ENCODE measurements at places on chromosomes 4 and X.

DNA sequence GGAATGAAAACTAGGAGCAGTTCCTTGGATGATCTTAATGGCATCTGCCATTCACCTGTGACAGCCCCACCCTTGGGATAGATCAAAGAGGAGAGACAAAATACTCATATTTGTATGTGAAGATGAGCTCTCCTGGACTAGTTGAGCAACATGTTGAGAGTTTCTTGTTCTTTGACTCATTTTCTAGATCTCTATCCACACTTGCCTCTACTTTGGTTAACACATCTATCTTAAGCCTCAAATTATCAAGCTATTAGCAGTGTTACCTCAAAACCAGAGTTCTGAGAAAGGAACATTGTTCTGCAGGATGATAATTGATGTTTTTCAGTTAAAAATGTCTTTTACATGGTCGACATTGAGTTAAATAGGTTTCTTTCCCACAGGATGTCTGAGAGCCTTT is 94.2 kb upstream of the TEX13D start:
- DNase-seq: no peak

GRCh38 chr4:189497516-189497915 is 443.2 kb upstream of the FRG1 start:
- DNase-seq: no peak

DNA sequence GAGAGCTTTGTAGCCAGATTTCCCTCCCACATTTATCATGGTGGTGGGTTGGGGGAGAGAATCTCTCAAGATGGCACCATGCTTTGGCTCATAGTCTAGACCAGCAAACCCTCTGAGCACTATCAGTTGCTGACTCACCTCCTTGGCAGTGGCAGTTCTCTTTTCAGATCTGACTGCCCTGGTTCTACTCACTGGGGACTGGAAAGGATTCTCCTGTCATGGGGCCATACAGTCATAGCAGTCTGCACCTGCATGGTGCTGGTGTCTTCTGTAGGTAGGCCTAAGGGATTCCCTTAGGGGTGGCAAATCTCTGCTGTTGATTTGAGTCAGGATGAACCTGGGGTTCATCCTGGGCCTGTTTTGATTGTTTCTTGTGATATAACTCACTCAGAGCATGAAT is 2.6 kb downstream of the TEX13B start:
- no peak for DNase-seq

DNA sequence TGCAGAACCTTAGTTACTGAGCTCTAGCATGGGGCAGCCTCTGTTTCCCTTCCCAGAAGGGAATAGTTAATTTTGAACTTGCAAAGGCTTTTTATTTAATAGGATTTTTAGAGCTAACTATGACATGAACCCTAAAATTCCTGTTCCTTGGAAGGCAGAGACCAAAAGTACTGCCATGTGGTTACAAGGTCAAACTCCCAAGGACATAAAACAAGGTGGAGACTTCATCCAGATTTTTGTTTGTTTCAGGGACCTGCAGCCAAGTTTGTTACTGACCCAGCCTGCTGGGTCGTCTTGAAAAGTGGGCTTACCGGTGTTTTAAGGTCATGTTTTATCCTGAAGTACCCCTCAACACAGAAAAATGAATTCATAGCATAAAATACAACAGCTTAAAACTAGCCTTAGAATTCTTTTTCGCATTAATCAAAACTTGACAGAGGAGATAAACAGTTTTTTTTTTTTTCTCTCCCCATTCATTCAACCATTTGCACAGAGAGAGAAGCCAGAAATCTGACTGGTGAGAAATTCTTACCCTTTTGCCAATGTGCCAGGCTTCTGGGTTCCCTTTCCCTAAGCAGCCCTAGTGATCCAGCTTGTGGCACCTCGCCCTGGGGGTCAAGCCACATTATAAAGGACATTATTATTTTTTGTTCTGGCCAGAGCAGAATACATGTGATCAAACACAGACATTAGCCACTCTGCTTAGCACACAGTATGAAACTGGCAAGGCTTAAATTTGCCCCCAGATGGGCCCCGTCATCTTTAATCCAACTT is 21.5 kb upstream of the GRPEL1 start:
- DNase-seq: no peak

GRCh38 chr4:48195374-48195773 is 61.3 kb upstream of the TXK start:
- peak; percentile 35 for DNase-seq

DNA sequence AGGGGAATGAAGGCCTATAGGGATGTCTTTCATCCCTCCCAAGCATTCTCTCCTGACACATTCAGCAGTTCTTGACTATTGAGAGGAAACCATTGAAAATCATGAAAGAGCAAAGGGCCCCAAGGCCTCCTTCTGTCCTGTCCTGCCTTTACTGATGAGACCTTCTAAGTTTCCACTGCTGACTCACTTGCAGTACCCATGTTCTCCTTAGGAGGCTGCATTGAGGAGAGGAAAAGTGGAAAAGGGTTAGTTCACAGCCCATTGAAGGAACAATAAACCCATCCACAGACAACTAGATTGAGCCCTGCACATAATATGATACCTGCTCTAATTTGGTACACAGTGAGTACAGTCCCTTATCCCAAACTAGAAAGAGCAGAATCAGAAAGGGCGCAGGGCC is 115.1 kb upstream of the PNPLA4 start:
- no peak for DNase-seq

DNA sequence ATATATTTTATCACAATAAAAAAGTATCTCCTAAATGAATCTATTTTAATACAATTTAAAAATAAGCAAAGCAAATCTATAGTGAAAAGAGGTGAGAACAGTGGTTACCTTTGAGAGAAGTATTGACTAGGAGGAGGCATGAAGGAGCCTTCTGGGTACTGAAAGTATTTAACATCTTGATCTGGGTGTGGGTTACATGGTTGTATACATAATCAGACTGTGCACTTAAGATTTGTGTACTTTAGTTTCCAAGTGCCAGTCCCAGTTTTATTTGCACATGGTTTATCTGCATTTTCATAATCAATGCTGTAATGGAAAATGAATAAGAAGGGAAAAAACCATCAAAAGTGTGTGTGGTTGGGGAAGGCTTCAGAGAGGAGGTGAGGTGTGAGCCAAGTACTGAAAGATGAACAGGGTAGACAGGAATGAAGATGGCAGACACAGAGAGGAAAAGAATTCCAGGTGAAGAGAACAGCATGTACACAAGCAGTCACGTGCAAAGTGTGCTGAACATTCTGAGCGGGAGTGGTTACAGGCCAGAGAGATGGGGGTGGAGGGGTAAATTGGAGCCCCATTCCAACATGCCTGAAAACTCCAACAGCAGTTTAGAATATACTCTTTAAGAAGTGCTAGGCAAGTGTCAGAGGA is 14.6 kb downstream of the MAP7D2 start:
- no peak for DNase-seq

DNA sequence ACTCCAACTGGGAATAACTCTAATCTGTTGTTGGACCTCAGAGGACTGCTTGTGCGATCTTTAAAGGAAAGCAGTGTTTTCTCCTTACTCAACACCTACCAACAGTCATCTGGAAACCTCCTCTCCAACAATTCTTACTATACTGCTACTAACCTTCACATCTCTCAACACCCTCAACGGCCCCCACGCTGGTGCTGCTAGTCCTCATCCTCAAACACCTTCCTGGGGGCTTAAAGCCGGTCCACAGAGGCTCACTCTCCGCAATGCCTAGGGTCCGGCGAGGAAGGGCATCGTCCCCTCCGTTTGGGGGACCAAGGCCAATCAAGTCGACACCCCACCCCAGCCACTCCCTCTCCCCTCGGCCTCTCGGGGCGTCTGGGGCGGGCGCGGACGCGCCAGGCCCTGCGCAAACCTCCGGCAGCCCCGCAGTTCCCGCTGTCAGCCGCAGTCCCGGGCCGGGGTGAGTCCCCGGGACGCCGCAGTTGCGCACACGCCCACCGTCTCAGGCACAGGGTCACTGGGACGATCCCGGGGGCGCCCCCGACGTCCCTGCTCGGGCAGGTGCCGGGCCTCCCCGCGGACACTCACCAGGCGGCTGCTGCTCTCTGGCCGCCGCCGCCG is 418 bp downstream of the TAB3 start:
- DNase-seq: peak; percentile 76

DNA sequence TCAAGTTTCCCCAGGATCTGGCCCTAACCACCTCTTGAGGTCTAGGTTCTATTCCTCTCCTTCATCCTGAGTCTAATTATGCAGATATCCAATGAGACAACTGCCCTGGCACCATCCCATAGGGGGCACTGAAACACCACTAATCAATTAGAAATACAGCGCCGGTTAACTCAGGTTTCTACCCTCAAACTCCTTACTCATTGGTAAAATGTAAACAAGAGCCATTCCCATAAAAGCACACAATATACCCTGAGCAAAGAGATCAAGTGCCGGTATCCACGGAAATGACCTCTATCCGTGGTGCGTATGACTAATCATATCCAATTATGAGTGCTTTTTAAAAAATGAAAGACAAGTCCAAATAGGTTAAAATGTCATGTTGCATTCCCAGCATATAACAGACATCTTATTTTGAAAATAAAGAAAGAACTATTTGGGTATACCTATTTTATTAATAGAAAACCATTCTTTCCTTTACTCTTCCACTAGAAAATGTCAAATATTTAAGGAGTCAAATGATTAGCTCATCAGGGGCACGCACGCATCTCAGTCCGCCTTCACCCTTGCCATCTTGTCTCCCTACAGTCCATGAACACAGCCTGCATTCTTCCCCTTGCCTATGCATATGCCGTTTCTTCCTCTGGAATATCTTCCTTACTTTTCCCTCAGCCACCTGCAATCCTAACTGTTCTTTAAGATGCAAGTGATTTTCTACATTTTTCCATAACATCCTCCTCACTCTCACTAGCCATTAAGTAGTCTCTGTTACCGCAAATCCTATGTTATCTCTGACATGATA is 141.1 kb downstream of the MAML3 start:
- peak; percentile 78 for DNase-seq

DNA sequence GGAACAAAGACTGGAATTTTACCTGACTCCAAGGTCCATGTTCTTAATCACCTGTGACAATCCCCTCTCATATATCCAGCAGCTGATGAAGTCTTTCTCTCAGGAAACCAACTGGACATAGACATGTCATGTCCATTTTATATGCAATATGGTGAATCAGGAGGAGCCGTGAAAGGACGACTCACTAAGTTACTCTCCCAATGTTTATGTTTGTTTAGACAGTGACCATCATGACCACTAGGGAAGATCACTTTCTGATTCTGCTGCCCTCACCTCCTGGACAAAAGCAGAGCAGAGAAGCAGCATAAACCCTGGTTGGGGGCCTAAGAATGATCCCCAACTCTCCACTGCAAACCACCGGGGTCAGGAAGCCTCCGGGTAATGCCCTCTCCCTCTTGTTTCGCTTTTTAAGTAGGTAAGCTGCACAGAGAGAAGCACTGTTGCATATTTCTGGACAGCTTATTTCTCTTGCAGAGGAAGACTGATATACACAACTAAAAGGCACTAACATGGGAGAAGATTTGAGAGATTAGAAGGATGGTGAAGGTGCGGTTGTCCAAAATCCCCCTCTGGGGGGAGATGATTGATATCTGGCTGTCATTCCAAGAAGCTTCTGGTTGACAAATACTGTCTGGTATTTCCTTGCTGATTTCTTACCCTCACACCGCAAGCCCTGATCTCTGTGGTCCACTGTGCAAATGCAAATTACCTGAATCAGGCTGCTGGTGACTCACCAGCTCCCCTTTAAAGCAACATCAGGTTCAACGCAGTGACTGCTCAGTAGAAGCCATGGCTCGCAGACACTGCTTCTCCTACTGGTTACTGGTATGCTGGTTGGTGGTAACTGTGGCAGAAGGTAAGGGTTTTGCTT is at the start of gene ODAPH:
TSS of gene ODAPH (plus strand) at position 773 of the 871 bp plus-strand sequence. CDS start at position 790, 17 bp downstream.
- DNase-seq: no peak

GRCh38 chr4:77703666-77704065 is 98.0 kb downstream of the CXCL13 start:
- no peak for DNase-seq

GRCh38 chr4:83961575-83961974 is 425.7 kb downstream of the GPAT3 start:
- DNase-seq: peak; percentile 2

- no peak for DNase-seq
Observed at GRCh38 chr4:140968371-140968770, 164.9 kb downstream of the RNF150 start.

GRCh38 chrX:69027181-69028005 is 137.9 kb downstream of the PJA1 start:
- DNase-seq: peak; percentile 72

DNA sequence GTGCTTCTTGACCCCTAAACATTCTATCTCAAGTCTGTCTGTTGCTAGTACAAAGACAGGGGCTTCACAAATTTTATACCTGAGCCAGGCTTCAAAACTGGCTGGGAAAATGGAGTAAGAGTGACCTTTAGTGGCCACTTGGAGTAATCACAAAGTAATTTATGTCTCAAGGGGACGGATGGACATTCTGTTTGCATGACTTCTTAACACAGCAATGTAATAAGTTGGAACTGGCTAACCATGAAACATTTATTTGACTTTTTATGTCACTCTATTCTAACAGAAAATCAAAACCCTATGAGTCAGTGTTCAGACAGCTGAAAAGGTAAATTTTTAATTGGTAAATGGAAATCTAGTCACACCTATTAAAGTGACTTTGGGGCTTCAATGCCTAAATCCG is 600.6 kb downstream of the ANKRD50 start:
- DNase-seq: peak; percentile 47

DNA sequence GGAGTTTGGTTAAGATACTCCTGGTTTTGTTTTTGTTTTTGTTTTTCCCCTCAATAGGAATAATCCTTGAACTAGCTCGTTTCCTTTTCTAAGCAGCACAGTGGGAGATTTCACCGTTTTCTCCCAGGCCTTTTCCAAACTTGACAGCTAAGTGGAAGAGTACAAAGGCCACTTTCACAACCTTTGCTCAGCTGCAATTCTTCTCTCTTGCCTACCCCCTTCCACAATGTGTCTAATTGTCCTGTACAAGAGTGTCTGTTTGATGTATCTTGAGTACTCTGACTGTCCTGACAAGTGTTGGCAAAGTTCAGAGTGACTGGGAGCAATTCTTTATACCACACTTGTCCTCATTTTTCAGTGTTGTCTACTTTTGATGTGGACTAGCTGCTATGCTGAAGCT is 674.3 kb upstream of the AMOT start:
- DNase-seq: no peak

Data from suppressor macrophage treated with lipopolysaccharide for 1 hour (primary cell).